ENCODE measurements at places on chromosomes 2 and 18. TPM values are rescaled to one million over a fixed set of nuclear protein-coding genes. Genes with fewer than 3 reads are reported as not detected.

OXER1 gene
- total RNA-seq, result 0.57 TPM

TNFAIP6 gene
- 2.3 TPM for total RNA-seq

MARCO gene
- total RNA-seq, result 4.2 TPM

OSR1 gene
- 1.1 TPM for total RNA-seq

ORC2 gene
- total RNA-seq, result 19.4 TPM

COLEC11 gene
- 5.2 TPM for total RNA-seq

TUBA3E gene
- 0.05 TPM for total RNA-seq

ANKRD53 gene
- 0.14 TPM for total RNA-seq

SERPINB2 gene
- total RNA-seq, result 2.5 TPM

SERPINB11 gene
- not detected for total RNA-seq

CNDP1 gene
- 0.09 TPM for total RNA-seq

SERPINB3 gene
- total RNA-seq, result 2.6 TPM

CTLA4 gene
- 10.6 TPM for total RNA-seq

MDH1B gene
- 1.2 TPM for total RNA-seq

CRACDL gene
- 1.9 TPM for total RNA-seq

KCNF1 gene
- total RNA-seq, result 0.57 TPM

SMAD7 gene
- 9.3 TPM for total RNA-seq

SCN2A gene
- total RNA-seq, result 0.24 TPM

COPS7B gene
- 18.6 TPM for total RNA-seq

ITGA4 gene
- 187 TPM for total RNA-seq

CKAP2L gene
- total RNA-seq, result 14.1 TPM

HES6 gene
- total RNA-seq, result 16.1 TPM

KLHL30 gene
- 0.05 TPM for total RNA-seq

CREG2 gene
- 0.38 TPM for total RNA-seq

DYSF gene
- total RNA-seq, result 9.2 TPM

VSNL1 gene
- 0.47 TPM for total RNA-seq

ZNF804A gene
- total RNA-seq, result 0.09 TPM

COL4A3 gene
- 0.94 TPM for total RNA-seq

POMC gene
- total RNA-seq, result 11.7 TPM

TDRD15 gene
- 0.05 TPM for total RNA-seq

PRADC1 gene
- total RNA-seq, result 20.2 TPM

GAL3ST2 gene
- 0.09 TPM for total RNA-seq

M1AP gene
- total RNA-seq, result 0.94 TPM

PCGF1 gene
- 14.1 TPM for total RNA-seq

POLE4 gene
- total RNA-seq, result 44.4 TPM

SNRPD1 gene
- 165 TPM for total RNA-seq

CYBRD1 gene
- total RNA-seq, result 14.9 TPM
